ENCODE measurements at places on chromosomes 1 and 21.

DNA sequence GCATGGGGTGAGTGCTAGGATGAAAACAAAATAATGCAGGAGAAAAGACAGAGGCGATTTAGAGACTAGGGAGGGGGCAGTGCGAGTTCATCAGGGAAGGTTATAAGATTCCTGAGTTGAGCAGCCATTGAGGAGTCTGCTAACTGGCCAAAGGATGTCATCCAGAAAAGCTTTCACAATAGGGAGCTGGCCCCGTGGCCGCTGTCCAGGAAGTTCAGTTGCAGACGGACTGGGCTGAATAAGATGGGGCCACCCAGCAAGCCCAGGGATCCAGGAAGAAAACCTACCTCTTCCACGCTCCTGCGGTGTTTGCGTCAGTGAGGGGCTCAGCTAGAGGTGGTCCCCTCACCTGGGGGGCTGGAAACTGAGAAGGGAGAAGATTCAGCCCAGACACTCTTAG, 4.0 kb upstream of the PKP1 start:
- DNase-seq: no peak

- DNase-seq: no peak
These were observed 19.7 kb downstream of the COG2 start for GRCh38 chr1:230661976-230662375.

- DNase-seq: no peak
These were observed 84.7 kb downstream of the URB2 start for GRCh38 chr1:229710746-229711145.

DNA sequence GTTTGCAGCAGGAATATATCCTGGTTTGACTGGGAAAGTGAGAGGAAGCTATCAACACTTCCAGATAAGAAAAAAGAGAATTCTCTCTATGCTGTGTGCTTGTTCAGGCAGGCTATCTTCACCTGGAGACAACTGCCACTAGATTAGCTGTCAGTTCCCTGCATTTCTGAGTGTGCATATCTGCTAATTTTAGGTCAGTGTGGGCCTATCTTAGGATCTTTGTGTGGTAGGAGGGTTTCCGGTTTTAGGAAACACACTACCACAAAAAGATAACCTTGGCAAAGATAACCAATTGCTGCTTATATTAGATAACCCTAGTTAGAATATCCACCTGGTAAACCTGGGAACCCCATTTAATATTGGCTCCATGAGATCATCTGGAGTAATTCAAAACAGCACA, 22.5 kb upstream of the GBP5 start:
- DNase-seq: no peak

- DNase-seq: peak; percentile 97
These were observed 64.8 kb downstream of the ALPL start for GRCh38 chr1:21573971-21574465.

DNA sequence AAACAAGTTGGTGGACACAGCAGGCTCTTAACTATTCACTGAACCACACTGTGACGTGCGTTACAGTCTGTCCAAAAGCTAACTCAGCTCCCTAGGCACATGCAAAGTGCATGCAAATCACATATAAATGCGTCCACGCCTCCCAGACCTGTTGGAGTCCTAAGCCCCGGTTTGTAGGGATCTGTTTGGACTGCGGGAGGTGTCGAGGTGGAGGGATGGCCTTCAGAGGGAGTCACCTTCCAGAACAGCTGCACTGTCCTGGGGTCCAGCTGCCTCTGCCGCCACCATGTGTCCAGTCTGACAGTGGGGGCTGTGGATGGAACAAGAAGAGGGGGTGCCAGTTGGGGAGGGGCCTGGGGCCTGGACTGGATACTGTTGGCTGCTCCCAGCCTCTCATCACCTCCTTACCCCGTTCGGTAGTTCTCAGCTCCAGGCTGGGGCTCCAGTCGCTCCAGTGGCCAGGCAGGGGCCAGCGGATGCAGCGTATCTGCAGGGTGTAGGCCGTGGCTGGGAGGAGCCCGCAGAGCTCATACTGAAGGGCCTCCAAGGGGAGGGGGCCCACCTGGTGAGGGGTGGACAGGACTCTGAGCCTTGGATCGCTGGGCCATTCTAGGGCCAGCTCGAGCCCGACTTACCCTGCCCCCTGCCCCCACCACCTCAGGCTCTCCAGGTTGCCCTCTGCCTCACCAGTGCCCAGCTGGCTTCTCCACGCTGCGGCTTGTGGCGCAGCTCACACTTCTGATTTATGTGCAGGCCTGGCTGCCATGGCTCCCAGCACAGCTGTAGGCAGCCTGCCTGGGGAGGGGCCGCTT, 7.9 kb upstream of the MRPS15 start:
- no peak for DNase-seq

DNA sequence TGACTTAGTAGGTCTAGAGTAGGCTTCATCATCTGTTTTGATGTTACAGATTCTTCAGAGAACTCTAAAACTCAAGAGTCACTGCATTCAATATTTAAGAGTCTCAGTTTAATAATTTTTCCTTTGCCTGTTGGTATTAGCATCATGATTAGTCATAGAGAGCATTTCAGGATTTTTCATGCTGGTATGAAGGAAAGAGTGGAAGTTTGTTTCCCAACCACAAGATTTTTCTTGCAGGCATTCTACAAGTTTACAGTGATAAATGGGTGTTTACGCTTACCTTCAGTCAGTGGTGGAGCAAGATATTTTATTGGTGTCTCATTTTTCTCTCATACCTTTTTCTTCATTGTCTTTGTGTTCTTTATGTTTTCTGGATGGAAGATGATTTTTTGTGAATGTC, 58.4 kb upstream of the MYOCOS start:
- no peak for DNase-seq

DNA sequence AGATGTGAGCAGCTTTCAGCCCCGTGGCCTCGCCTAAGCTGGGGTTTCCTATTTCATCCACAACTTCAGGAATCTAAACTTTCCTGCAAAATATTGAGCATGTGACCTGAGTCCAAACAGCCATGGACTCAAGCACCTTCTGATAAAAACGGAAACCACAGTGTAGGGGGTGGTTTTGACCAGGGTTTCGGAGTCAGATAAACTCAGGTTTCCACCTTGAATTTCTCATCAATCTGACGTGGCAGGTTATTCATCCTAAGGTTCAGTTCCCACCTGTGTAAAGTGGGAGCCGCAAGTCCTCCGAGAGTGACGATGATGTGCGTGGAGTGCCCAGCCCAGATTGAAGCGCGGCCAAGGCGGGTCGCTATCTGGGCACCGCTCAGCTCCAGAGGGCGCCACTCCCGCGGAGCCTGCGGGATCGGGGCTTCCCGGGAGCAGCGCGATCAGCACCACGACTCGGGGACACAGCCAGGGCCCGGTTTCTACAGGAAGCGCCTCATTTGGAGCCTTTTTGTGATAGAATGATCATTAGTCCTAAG, 871 bp upstream of the ETS2 start:
- peak; percentile 78 for DNase-seq

DNA sequence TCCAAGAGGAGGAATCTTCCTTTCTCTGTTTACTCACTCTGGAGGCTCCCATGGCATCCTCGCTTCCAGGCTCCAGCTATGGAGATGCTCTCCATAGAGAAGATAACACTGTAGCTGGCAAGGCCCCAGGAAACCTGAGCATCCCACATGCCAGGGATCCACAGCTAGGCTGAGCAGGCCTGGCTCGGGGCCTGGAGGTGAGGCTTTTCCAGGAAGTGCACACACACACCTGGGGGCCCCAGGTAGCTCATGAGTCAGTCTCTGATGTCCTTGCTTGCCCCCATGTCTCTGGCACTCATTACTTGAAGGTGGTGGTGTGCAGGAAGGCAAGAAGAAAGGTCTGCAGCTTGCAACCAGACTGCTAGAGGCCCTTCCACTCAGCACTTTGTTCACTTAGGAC, 5.5 kb upstream of the LCE5A start:
- no peak for DNase-seq

- peak; percentile 60 for DNase-seq
These were observed 85.8 kb upstream of the RGS1 start for GRCh38 chr1:192489748-192490147.

GRCh38 chr1:94142583-94142982, 21.6 kb upstream of the ABCA4 start:
- DNase-seq: no peak

GRCh38 chr1:37682334-37682987, 9.9 kb upstream of the CDCA8 start:
- peak; percentile 64 for DNase-seq

DNA sequence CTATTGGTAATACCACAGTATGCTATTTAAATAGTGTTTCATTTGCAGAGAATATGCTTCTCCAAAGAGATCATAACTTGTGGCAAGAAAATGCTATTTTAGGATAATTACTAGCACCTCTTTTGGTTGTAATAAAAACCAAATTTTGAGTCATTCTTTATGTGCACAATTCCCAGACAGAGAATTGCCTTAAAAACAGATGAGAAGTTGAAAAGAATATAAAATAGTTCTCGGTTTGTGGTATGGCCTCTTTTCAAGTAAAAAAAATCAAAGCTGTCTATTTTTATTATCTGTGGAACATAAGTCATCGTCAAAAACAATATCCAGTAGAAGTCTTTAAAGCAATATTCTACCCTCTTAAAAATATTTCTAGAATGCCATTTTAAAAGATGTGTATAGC, 185.9 kb downstream of the GREM2 start:
- DNase-seq: no peak

DNA sequence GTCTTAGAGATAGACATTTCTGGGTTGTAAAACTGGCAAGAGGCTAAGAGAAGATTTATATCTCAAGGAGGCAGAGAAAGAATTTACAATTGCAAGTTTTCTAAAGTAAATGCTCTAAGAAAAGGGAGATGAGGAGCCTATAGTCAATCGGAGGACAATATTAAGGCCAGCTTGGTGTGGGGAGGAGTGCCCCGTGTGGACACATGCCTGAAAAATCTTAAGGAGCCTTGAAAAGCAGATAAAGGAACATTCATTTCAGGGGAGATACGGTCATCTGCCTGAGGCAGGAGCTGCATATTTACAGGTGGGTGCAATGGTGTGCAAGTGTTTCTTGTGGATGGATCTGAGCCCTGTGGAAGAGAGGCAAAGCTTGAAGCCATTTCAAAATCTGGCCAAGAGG, 25.6 kb downstream of the FCRL2 start:
- DNase-seq: no peak

GRCh38 chr1:67570486-67571143, 114.4 kb upstream of the GADD45A start:
- no peak for DNase-seq

- no peak for DNase-seq
These were observed 79.8 kb upstream of the COX20 start for GRCh38 chr1:244755673-244756072.

GRCh38 chr21:44666401-44667320, at the start of gene KRTAP12-2:
KRTAP12-2 (minus strand) TSS chr21:44666927; CDS start chr21:44666886, 41 bp downstream.
- peak; percentile 86 for DNase-seq

GRCh38 chr1:217026531-217026930, 303.3 kb upstream of the ESRRG start:
- no peak for DNase-seq

DNA sequence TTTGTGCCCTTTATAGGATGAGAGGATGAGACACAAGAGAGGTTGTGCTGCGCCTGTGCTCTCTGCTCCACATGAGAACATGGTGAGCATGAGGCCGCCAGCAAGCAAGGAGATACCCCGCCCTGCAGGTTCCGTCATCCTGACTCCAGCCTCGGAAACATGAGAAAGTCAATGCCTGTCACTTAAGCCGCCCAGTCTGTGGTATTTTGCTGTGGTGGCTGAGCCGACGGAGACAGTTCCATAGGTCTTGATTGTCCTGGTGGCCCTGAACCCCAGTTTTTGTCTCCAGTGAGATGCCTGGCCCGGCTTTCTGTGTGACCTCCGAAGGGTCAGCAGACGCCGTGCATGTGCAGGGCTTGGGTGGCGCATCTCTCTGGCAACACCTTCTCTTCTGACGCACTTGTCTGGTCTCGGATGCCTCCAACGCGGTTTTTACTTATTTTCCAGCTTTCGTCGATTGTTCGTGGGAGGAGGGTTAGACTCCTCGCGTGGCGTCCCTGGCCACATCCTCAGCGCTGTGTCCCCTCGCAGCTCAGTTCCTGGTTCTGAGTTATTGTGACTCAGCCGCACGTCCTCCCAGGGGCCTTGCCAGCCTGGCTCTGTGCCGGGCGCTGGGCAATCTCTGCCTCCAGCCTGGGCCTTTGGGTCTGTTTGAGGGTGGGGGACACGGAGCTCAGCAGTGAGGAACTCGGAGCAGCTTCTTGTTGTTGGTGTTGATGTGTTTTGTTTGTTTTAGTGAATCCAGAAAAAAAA, 70.0 kb downstream of the FAAP20 start:
- DNase-seq: no peak

- no peak for DNase-seq
These were observed 93.6 kb downstream of the TSEN15 start for GRCh38 chr1:184145083-184145482.

DNA sequence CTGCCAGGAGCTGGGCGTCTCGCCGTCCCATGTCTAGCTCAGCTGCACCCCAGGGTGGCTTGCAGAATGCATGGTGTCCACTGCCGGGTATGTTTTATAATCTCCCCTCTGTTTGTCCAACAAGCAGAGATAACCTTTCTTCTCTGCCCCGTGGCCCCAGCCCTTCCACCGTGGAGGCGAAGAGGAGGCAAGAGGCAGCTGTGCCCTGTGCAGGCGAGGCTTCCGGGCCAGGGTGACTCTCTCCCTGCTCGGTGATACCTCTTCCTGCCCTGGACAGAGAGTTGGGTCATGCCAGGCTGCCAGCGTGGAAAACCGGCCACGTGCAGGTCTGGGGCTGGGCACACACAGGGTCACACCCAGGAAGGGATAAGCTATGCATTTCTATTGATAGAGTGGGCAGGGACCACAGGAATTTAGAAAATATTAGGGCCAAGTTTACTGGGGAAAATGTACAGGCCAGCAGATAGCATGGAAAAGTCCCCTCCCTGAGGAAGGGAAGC, at the start of gene TFF2:
Gene TFF2, minus strand, starts transcription at position 68 of the 500 bp plus-strand sequence. Its CDS starts 37 bp downstream, at position 31.
- no peak for DNase-seq

Data from NCI-H345 (cell line).